ENCODE measurements at places on chromosomes 5 and 9. TPM values are rescaled to one million over a fixed set of nuclear protein-coding genes. Genes with fewer than 3 reads are reported as not detected.

Gene SH3PXD2B
- total RNA-seq = 27.9 TPM

Gene GARIN3
- total RNA-seq = not detected

Gene PCDHGA11
- 20.6 TPM for total RNA-seq

Gene CHSY3
- total RNA-seq = 41.9 TPM

Gene SLC6A7
- total RNA-seq = not detected

Gene MCC
- 33.4 TPM for total RNA-seq

Gene CANX
- total RNA-seq = 805 TPM

Gene SCGB3A2
- total RNA-seq = not detected

Gene SPATA31E1
- not detected for total RNA-seq

Gene DBH
- not detected for total RNA-seq
